ENCODE measurements at places on chromosomes 7 and 10. TPM values are rescaled to one million over a fixed set of nuclear protein-coding genes. Genes with fewer than 3 reads are reported as not detected.

GRCh38 chr10:62071846-62072281, 170.4 kb downstream of the ARID5B start:
- DNase-seq, result no peak

GRCh38 chr7:158066085-158066484, 521.5 kb downstream of the PTPRN2 start:
- no peak for DNase-seq

DNA sequence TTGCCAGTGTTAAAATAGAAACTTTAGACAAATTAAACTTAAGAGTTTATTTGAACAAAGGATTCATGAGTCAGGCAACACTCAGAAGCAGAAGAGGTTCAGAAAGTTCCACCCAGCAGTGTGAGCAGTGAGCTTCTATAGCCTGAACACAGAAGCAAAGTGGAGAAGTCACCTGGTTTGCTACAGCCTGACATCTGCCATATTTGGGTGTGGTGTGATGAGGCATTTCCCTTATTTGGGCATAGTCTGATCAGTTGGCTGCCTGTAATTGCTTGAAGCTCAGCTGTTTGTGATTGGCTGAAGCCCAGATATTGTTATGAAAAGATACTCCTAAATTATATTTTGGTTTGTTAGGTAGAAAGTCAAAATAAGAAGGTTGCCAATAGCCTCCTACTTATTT, 39.1 kb downstream of the VWC2 start:
- no peak for DNase-seq

The EN2 gene
- total RNA-seq, result not detected

GRCh38 chr7:128030263-128030653, 979 bp downstream of the LRRC4 start:
- no peak for DNase-seq

- no peak for DNase-seq
Measured at GRCh38 chr10:71984809-71985388, 20.7 kb downstream of the CHST3 start.

DNA sequence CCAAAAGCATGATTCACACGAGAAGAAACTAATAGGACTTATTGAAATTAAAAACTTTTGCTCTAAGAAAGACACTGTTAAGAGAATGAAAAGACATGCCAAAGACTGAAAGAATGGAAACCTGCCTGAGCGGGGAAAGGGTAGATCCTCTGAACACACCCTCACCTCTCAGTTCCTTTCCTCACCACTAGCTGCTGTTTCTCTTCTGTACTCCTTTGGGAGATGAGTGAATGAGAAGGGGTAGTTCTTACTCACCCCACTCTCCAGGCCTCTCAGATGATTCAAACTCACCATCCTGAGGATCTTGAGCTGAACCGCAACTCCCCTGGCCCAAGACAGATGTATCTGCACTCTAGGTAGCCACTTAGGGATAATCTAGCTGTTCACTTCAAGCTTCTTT, 41.9 kb downstream of the IQUB start:
- no peak for DNase-seq

The TMEM273 gene
- not detected for total RNA-seq

The PNLIP gene
- not detected for total RNA-seq

DNA sequence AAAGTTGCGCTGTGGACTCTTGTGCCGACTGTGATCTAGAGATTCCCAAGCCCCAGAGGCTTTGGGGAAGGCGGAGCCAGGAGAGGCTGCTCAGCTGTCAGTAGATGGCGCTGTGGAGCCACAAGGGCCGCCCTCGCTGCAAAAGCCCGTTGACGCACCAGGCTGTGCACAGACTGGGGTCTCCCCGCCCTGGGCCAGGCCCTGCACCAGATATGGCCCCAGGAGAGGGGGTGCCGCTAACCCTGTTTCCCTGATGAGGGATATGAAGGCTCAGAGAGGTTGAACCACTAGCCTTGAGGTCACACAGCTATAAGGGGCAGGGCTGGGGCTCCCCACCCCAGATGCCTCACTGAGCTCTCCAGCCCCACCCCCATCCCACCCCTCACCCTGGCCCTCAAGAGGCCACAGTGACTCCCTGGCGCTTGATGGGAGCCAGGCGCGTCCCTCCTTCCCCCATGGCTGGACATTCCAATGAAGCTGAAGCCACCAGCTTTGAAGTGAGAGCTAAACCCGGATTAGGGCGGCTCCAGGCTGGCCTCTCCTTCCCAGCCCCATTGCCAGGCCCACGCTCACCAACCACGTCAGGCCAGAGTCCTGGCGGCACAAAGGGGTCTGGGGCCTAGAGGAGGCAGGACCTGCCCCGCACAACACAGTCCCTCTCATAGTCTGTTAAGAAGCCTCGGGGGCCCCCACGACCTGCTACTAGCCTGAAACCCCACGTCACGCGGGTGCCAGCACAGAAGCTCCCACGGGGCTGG, 26.4 kb downstream of the MYL10 start:
- peak; percentile 23 for DNase-seq

- no peak for DNase-seq
Measured at GRCh38 chr10:125023862-125024496, 82.1 kb downstream of the ZRANB1 start.

DNA sequence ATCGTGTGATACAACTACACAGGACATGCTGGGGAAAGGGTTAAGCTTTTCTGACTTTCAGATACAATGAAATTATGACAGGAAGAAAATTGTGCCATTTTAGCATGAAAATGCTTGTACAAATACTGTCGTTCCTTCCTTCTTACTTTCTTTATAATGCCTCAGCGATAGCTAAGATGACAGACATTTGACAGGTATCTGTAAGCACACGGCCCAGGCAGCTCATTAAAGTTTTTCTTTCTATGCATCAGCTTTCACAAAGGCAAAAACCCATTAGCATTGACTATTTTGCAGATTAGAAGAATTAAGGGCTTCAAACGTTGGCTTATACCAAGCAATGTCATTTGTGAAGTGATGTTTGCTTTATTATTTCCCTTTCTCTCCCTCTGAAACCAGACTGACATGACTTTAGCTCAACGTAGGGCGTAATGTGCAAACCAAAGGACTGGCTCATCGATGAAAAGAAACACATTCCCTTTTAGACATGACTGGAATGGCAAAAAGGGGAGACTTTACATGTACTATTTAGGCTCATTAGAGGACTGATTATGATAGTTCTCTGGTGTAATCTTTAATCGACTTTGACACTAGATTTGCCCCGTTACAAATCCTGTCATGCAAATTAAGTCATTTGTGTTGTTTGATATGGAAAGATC, 258.4 kb upstream of the SP8 start:
- no peak for DNase-seq

DNA sequence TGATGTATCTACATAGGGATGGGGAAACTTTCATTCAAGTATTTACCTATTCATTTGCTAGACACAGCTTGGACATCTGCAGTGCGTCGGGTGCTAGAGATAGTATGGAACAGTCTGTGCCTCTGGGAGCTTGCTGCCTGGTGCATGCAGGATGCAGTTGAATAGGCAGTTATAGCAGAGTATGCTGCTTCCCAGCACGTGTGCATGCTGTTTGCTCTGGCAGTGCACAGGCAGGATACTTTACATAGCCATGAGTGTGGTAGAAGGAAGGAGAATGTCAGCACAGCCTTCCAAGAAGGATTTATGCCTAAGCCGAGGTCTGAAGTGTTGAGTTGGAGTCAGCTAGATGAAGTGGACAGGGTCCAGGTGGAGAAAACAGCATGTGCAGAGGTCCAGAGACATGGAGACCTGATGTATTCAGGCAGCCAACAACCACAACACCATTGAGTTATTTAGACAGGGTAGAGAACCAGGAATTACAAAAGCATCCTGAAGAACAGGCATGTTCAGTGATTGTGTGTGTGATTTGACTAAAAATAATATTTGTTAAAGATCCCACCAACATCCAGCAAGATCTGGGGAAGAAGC, 8.1 kb downstream of the MAP3K8 start:
- DNase-seq, result no peak

GRCh38 chr10:57996536-57996935, 271.2 kb downstream of the IPMK start:
- no peak for DNase-seq

DNA sequence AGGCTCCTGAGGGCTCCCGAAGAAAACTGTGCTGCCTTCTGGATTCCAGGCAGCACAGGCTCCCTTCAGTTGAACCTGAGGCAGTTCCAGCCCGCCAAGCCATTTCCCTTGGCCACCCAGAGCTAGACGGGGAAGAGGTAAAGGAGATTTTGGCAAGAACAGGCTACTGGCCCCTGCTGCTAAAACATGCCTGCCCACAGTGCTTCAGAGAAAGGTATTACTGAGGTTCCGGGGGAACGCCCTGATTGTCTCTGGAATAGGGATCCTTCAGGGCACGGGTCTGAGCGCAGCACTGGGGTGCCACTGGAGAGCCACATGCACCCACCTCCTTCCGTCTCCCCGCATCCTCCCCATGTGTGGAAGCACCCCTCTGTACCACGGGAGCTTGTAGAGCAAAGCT, 247.4 kb downstream of the BAMBI start:
- DNase-seq, result no peak

GRCh38 chr10:73015779-73016178, 61.2 kb upstream of the PLA2G12B start:
- no peak for DNase-seq

DNA sequence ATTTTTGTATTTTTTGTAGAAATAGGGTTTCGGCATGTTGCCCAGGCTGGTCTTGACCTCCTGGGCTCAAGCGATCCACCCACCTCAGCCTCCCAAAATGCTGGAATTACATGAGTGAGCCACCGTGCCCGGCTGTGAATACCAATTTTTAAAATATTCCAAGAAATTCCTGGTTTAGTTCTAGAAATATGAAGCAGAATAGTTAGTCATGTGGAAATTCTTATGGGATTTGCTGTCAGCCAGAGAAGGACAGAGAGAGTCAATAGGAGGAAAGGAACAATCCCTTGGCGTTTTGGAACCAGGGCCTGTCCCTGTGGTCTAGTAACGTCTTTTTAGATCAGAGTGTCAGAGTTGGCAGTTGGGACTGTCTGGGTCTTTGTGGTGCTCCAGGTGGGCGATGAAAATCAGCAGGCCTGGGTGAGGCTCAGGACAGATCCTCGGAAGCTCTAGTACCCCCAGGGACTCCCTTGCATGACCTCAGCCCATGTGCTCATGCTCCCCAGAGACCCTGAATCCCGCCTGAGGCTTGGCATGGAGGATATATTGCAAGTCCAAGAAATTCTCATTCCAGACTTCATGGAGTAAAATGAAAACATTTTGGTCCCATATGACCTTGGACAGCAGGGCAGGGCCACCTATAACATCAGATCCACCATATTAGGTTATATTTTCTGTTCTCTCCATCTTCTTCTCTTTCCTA, 7.8 kb downstream of the NODAL start:
- no peak for DNase-seq

- DNase-seq, result no peak
Measured at GRCh38 chr10:21807180-21807579, 196.3 kb downstream of the DNAJC1 start.

The MSMB gene
- total RNA-seq, result not detected

The LRMDA gene
- total RNA-seq, result not detected

- DNase-seq, result no peak
Measured at GRCh38 chr10:13871011-13871410, 284.2 kb downstream of the PRPF18 start.

All from foreskin keratinocyte (primary cell).